ENCODE measurements at places on chromosomes 12 and 14.

GRCh38 chr12:101010896-101011295, 199.1 kb downstream of the SLC5A8 start:
- DNase-seq = no peak

DNA sequence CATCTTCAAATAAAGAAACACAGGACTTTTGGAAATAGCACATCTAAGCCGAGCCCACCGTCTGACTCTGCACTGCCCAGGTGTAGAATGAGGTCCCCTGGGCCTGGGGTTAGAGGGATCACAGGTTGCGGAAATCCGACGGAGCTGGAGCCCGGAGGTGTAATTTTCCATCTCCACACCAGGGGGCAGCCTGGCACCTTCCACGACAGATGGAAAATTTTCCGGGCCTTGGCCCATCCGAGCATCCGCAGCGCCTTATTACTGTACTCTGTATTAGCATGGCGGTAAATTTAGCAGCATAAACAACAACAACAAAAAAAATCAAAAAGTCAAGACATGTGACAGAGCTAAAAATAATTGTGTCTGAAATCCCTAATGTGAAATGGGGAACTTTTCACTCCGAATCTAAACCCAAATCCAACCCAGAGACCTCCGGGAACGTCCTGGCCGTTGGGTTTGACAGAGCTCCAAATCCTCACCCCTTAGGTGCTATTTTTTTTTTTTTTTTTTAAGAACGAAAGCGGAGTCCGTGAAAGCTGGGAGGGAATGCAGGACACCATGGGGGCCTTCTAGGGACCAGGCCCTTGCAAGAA, 93.9 kb downstream of the KSR2 start:
- DNase-seq = peak; percentile 66

DNA sequence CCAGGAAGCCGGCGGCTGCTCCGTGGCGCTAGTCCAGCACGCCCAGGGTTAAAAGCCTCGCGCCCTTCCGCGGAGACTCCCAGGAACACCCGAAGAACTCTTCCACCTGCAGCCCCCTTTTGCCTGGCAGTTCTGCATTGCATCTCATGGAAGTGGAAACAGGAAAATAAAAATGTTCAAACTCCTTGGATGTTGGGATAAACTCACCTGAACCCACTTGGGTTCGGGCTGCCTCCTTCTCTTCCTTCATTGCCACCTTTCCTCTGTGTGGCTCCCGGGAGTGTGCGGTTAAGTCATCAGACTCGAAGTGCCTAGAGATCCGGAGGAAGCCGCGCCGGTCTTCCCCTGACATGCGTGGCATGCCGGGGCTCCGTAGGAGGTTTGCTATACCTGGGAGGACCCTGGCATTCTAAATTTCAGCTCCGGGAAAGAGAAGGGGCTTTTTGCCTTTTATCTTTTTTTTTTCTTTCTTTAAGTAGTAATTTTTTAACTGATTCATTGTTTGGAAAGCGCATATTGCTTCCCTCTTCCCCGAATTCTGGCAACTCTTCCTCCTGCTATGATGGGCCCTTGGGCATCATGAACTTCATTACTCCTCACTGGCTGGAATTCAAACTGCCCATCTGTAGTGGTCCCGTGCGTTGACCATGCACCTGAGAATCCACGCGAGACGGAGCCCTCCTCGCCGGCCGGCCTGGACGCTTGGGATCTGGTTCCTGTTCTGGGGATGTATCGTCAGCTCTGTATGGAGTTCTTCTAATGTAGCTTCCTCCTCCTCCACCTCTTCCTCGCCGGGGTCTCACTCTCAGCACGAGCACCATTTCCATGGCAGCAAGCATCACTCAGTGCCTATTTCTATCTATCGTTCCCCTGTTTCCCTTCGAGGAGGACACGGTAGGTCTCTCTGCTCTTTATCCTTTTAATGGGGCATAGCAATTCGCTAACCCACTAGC, 931.4 kb downstream of the DIO2 start:
- DNase-seq = peak; percentile 2

DNA sequence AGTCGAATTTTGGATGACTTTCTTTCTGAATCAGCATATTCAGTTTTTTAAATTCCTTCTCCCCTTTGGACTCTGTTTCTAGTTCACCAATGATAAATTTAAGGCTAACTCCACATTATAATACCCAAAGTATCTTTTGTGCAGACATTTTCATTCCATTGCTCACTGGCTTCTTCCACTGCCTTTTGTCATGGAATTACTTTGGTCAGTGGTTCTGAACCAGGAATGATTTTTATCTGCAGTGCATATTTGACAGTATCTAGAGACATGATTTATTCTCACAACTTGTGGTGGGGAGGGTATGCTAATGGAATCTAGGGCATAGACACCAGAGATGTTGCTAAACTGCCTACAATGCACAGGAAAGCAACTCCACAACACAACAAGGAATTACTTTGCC, 234.4 kb upstream of the PRKD1 start:
- no peak for DNase-seq

DNA sequence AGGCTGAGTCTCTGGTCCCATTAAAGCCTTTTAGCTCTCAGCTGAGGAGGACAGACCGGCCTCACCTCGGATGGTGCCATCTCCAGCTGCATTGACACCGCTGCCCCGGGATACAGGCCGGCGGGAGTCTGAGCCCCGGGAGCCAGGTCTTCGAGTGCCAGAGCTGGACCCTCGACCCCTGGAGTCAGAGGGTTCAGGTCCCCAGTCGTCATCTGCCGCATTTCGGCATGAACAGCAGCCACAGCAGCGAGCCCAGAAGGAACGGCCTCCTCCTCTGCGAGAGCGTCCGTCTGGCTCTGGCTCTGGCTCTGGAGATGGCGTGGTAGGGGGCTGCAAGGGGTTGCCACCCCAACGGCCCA, 1.0 kb downstream of the TGM1 start:
- DNase-seq = no peak

DNA sequence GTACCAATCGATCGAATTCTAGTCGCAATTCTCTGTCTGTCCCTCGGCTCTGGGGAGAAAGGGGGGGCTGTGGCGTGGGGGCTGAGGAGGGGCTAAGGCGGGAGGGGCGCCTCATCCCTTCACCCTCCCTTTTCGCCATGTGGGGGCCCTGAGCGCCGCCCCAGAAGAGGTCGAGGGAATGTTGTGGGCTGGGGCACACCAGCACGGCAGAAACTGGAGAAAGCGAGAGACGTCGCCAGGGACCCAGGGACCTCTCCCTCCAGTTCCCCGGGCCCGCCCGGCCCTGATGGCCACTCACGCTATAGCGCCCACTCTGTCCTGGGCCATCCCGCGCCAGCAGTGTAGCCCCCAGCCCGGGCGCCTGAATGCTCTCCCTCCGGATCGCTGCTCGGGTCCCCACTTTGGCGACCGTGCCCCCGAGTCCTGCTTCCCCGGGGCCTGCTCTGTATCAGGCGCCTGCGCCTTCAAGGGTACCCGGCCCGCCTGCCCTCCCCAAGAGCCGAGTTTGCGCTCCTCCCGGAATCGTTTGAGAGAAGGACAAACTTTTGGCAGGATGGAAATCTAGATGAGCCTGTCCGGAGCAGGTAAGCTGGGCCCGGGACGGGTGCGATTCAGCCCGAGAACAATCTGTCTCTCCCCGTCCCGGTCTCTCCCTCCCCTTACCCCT, 62.6 kb downstream of the SMUG1 start:
- peak; percentile 33 for DNase-seq

DNA sequence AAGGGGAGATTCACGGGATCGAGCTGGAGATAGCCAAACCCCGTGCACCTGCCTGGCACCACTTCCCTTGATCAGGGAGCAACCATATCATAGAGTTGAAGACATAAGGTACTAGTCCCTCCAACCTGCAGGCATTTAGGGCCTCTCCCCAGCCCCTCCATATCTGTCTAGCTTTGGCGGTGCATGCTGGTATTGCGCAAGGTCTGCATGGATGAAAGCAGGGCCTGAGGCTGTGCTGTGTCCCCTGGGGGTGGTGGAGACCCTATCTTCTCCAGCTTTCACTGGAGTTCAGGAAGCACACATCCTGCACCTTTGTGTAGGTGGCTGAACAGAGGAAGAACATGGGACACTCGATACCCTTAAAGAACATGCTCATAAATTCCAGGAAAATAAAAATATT, 46.9 kb downstream of the KCTD10 start:
- no peak for DNase-seq

DNA sequence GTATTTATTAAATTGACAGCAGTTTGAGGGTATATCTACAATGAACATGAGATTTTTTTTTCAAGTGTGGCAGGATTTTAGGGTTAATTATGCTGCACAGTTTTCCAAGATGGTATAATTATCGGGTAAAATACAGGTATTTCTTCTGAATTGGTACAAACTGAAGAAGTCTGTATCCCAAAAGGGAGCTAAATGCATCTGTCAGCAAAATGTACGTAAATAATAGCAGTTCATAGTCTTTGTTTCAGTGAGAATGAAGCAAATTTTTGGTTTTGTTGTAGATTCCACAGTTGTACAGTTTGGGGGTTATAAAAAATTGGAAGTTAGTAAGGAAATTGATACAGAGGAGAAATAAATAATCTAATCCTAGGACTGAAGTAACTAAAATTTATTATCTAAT, 63.3 kb downstream of the RAD52 start:
- no peak for DNase-seq

DNA sequence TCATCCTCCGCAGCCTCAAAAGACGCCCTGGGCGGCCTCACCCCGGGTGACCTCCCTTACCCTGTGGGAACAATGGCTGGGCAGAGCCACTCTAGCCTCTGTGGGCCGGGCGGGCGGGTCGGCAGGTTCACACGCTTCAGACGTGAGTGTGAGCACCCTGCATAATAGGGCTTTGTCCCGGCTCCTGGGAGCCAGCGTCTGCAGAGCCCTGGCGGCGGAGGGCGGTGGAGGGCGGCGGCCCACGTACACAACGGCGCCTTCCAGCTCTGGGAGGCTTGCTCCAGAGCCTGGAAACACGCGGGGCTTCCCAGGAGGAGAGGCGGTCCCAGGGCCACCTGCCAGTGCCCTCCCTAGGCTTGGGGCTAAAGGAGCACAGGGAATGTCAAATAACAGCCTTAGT, 205.6 kb downstream of the BCL11B start:
- no peak for DNase-seq

DNA sequence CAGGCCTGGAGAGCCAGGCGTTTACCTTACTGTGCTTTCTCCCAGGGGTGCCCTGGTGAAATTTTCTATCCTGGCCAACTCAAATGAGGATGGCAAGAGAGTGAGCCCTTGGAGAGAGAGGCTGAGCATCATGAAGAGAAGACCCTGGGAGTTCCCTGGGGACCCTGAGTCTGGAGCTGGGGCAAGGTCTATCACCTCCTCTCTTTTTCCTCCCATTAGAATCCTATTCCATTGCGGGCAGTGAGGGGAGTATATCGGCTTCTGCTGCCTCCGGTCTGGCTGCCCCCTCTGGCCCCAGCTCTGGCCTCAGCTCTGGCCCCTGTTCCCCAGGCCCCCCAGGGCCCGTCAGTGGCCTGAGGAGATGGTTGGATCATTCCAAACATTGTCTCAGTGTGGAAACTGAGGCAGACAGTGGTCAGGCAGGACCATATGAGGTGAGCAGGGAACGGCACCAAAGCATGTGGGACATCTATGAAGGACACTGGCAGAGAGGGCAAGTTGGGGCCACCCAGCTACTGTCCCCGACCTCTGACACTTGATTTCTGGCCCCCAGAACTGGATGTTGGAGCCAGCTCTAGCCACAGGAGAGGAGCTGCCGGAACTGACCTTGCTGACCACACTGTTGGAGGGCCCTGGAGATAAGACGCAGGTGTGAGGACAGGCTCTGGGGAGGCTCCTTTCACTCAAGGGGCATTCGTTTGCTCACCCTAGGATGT, 1.6 kb downstream of the ARHGEF25 start:
- no peak for DNase-seq

DNA sequence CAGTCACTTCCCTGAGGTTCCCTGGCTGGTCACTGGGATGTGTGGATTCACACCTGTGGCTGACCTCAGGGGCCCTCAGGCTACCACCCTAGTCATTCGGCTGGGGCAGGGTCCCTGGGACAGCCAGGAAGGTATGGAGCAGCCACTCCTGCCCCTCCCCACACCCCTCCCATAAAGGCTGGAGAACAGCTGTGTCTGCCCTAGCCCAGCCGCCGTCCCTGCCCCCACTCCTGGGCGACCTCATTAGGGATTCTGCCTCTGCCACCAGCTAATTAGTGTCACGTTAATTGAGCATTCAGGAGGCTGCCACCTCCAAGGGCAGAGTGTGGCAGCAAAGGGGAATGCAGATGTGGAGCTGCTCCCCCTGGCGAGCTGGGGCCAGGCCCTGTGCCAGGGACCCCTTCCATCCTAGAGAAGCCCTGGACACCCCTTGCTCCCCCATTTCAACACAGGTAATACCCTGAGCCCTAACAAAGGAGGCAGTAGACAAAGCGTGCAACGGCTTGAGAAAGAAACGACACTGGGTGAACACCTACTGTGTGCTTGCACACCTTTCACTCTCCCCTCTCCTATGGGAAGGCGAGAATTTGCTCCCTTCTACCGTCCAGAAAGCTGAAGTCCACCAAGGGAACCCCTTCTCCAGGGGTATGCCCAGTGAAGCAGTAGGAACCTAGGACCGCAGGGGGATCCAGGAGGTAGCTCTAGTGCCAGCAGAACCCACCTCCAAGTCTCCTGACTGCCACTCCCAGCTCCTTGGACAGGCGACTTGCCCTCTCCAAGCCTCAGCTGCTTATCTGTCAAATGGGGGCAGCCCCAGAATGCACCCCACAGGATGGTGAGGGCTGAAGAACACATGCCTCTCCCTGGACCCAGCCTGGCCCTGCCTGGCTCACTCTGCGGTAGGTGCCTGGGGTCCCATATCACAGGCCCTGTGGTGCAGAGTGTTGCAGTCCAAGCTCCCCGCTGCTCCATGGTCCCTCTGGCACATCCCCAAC, 45.1 kb downstream of the FAM222A start:
- no peak for DNase-seq

DNA sequence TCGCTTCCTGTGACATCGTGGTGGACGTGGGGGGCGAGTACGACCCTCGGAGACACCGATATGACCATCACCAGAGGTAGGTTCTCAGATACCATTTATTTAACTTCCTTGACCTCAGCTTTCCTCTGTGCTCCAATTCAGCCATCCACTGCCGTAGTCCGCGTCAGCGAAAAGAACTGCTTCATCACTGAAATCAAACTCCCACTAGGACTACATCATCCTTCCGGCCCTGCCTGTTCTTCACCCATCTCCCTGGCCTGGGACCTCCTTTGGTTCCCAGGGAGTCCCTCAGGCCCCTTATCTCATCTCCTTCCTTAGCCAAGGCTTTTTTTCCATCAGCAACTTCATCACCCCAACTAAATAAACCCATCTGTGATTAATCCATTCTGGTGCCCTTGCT, 692 bp downstream of the MYG1 start:
- peak; percentile 55 for DNase-seq

GRCh38 chr14:88392609-88393008, 7.2 kb downstream of the SPATA7 start:
- DNase-seq = no peak

Measured in Daoy (cell line).